Effector CD4-positive, alpha-beta T cell (primary cell): ENCODE measurements at places on chromosomes 1 and 21.
A peak's percentile ranks its signal among the peaks of the same experiment; 100 is the strongest.

DNA sequence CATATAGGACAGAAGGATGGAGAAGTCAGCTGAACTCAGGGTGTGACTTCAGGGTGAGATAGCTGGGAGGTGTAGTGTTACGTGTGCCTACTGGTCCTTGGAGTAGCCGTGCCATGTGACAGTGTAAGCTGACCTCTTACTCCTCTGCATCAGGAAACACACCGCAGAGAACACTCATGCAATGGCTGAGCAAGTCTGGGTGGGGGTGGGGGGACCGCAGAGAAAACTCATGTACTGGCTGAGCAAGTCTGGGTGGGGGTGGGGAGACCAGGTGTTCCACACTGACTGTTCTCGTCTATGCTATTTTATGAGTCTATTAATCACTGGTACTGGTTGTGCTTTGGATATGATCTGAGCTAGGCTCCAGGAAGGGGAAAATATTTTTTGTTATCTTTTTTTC, 233.1 kb downstream of the PAPPA2 start:
- no peak for DNase-seq

- peak; percentile 41 for DNase-seq
These were observed 829 bp downstream of the PEA15 start for GRCh38 chr1:160206036-160206389.

GRCh38 chr21:33901412-33902288, 14.0 kb downstream of the ATP5PO start:
- DNase-seq: no peak

GRCh38 chr1:31762726-31763670, 1.1 kb downstream of the ADGRB2 start:
- DNase-seq: peak; percentile 56

- no peak for DNase-seq
These were observed 35.9 kb downstream of the KCNC4 start for GRCh38 chr1:110245876-110246620.

DNA sequence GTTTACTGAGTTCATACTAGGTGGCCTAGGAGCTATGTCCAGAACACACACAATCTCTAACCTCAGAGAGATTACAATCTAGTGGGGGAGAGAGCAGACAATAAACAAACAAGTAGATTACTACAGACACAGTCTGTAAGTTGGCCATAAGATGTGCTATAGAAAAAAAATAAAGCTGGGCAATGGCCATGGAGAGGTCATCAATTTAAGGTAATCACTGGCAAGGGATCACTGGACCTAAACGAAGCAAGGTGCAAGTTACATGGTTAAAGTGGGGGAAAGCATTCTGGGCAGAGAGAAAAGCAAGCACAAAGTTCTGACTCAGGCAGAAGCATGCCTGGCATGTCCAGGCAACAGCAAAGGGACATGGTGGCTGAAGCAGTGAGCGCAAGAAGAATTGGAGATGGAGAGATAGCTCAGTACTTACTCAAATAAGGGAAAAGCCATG, 147.0 kb downstream of the RERE start:
- DNase-seq: no peak

DNA sequence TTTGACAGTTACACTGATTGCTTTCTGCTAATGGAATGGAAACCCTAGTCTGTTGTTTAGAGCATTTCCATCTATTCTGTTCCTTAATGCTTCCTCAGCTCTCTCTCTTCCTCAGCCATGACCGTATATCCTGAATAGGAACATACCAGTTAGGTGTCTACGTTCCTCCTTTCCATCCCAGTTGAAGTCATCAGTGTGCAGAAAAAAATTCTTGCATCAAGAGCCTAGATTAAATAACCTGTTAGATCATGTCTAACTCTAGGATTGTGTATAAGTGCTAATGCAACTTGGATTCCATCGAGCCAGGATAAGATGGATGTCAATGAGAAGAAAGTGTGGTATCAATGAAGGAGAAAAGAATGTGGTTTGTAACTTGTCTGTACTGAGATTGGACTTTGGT, 18.7 kb downstream of the UBAP2L start:
- DNase-seq: no peak

- no peak for DNase-seq
These were observed 9.8 kb downstream of the TRAPPC3 start for GRCh38 chr1:36139521-36139920.

DNA sequence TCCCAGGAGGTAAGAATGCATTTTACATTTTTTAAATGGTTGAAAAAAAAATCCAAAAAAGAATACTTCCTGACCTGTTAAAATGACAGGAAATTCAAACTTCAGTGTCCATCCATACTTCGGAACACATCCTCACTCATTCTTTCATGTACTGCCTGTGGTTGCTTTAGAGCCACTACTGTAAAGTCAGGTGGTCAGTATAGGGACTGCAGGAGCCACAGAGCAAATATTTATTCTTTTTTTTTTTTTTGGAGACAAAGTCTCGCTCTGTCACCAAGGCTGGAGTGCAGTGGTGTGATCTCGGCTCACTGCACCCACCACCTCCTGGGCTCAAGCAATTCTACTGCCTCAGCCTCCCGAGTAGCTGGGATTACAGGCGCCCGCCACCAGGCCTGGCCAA, 124.7 kb downstream of the CLIC6 start:
- DNase-seq: no peak

DNA sequence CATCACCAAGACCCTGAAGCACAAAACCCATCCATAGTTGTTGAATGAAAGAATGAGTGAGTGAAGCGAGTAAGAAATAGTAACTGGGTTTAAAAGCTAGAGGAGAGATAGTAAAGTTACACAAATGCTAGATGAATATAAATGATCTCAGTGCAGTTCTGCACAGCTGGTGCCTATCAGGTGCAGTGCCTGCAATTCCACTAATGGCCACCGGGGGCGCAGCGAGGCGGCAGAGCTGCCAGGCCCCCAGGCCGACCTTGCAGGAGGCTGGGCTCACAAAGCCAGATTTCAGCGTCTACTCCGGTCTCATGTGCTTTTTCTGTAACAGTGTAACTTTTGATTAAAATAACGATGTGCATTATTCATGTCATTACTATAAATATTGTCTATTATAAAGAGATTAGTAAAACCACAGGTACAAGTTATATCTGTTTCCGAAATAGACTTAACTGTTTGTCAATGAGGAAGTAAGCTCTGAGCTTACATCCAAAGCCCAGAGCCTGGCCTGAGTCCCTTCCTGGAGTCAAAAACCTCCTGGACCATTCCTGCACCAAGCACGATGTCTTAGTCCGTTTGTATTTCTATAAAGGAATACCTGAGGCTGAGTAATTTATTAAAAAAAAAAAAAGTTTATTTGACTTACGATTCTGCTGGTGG, 477.6 kb downstream of the NPHP4 start:
- peak; percentile 57 for DNase-seq

- no peak for DNase-seq
These were observed 71.0 kb downstream of the SH3GLB1 start for GRCh38 chr1:86775395-86775794.

DNA sequence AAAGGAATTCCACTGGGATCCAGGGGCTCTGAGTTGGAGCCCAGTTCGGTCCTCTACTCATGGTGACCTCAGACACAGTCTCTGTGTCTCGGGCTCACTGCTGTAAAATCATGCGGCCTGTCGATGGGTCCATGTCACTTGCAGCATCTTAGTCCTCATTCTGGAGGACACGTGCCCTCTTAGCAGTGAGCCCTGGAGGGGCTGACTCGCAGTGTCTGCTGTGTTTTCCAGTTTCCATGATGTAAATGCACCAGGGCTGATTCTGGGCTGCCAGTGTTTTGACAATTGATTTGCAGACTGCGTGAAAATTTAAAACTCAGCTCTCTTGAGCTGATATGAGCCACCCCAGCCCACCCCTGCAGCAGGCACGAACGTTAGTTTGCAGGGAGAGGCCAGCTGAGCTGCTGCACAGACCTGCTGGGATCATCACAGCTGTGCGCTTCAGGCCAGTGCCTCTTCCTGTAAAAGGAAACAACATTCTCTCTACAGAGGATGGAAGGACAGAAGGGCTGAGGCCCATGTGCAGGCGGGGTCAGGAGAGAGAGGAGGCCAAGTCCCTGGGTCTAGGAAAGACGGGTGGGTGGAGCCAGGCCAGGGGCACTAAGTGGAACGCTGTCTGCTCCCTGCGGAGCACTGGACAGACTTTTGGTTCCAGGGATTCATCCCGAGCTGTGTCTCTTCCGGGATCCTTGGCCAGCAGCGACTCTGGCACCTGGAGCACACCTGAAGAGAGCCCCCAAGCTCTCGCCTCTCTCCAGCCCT, 42.6 kb downstream of the RSPH1 start:
- DNase-seq: no peak

DNA sequence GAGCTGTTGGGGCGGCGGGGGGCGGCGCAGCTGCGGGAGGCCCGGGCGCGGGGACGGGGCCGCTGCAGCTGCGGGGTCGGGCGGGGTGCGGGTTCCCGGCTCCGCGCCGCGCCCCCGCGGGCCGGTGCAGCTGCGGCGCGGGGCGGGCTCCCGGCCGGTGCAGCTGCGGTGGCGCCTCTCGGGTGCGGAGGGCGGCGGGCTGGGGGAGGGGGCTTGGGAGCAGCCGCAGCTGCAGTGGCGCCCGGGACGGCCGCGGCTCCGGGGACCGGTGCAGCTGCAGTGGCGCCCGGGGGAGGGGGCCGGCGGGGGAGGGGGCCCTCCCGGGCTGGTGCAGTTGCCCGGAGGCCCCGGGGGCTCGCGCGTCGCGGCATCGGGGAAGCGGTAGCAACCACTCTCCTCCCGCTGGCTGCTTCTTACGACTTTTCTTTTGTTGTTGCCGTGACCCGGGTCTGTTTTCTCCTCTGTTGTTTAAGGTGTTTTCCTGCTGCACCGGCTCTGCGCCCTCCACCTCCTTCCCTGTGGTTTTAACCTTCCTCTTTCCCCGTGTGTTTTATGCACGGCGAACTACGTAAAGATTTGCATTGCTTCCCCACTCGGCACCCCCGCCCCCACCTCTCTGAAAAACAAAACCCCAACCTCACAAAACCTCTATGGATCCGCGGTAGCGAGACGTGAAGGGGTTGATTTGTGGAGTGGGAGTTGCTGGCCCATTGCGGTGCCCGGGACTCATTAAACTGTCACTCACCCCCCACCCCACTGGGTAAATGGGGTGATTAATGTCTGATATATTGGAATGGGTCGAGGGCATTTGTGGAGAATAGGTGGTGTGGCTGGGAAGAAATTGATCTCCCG, 1.7 kb upstream of the ZBTB18 start:
- peak; percentile 48 for DNase-seq
